ENCODE measurements at places on chromosomes 11 and 22.
A peak's percentile ranks its signal among the peaks of the same experiment; 100 is the strongest.

DNA sequence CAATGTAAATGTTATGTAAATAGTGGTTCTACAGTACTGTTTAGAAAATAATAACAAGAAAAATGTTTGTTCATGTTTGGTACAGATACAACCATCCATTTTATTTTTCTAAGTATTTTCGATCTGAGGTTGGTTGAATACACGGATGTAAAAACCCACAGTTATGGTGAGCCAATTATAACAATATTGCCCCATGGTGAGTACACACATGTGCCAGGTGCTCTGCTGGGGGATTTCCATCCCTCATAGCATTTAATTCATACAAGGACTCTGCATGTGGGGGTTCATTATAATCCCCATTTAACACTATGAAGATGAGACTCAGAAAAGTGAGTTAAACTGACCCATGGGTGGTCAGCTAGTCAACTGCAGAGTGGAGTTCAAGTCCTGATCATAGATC lies 23.3 kb upstream of the TTC28 start:
- no peak for DNase-seq

GRCh38 chr22:42262964-42263363 lies 7.5 kb downstream of the TCF20 start:
- DNase-seq = no peak

- no peak for DNase-seq
These were observed 133.5 kb downstream of the CACNA1I start for GRCh38 chr22:39703928-39704639.

DNA sequence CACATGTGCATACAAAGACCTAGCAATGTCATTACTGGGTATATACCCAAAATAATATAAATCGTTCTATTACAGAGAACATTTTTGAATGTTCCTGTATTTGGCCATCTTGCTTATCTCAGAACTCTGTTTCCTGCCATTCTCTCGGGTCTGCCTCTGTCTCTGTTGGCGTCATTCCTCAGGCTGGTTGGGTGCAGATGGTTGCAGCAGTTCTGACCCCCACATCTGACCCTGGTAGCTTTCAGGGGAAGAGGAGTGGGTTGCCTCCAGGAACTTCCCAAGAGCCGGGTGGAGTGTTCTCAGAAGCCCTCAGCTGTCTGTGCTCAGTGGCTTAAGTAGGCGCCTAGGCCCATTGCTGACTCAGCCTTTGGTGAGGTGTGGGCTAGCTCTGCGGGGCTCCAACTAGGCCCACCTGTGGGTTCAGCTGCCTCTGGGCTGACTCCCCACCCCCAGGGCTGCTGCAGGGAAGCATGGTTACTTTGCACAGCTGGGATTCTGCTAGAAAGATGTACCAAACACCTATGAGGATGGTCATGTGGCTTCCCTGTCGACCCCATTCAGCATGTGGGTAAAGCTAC lies 114.0 kb downstream of the TBC1D22A start:
- no peak for DNase-seq

DNA sequence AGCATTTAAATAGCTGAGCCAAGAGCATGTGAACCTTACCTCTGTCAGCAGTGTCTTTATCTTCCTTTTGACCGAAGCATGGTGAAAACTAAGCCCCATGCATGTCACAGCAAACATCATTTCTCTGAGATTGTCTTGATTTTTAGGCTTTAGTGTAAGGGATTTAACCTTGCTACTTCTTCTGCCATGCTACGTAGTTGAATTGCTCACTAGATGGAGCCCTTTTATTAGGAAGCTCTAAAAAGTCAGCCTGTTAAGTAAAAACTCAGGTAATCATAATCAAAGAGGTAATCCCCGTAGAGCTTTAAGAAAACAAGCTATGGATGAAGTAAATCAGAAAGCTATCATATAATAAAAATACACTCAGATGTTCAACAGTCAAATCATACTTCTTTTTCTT lies 149.5 kb downstream of the PGR start:
- no peak for DNase-seq

- peak; percentile 42 for DNase-seq
These were observed 336.8 kb downstream of the CADM1 start for GRCh38 chr11:115167456-115167855.

DNA sequence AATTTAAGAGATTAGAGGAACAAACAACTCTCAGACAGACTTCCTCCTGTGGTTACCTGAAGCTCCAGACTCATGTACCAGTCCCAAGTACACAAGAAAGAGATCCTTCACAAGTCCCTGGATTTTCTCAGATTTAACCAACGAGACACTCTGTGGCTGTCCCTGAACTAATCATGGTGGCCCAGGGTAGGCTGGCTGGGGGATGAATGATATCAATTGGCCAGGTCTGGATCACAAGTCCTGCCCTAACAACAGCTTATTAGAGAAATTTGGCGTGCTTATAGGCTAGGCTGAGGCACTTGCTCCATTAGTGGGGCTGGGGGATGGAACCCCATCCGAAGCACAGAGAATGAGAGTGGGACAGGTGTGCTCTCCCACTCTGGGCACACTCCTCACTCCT lies 22.1 kb downstream of the HEPHL1 start:
- no peak for DNase-seq

DNA sequence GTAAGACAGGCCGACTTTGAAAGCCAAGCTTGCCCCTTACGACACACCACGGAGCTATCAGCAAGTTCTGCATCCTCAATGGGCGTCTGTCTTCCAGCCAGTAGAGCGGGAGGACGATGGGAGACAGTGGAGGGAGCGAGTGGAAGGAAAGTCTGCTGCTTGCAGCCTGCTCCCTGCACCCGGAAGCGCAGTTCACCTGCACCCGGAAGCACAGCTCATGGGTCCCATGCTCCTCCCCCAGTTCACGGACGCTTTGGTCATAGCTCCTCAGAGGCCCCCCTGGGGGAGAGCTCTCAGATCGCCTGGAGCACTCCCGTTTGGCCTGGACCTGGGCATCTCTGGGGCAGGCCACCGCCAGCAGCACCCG lies 51.3 kb downstream of the FBLN1 start:
- DNase-seq = no peak

GRCh38 chr11:36265793-36266628 lies 23.2 kb downstream of the COMMD9 start:
- peak; percentile 56 for DNase-seq

GRCh38 chr11:32821917-32822560 lies 7.7 kb upstream of the PRRG4 start:
- DNase-seq = no peak

DNA sequence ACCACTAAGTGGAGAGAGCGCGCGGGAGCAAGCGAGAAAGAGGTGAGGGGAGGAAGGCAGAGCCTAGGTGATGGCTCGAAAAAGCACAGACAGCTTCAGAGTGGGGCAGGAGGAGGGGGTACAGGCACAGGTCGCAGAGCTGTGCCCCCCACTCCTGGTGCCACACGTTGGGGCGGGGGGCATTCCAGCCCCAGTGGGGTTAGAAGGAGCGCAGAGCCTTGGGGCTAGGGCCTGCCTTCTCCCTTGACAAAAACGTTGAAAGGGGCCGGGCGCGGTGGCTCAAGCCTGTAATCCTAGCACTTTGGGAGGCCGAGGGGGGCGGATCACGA lies 41.6 kb upstream of the ISX start:
- DNase-seq = no peak

- DNase-seq = no peak
These were observed 4.1 kb upstream of the CHRM1 start for GRCh38 chr11:62925308-62925707.

- DNase-seq = no peak
These were observed 74.9 kb upstream of the NARS2 start for GRCh38 chr11:78649361-78650215.

DNA sequence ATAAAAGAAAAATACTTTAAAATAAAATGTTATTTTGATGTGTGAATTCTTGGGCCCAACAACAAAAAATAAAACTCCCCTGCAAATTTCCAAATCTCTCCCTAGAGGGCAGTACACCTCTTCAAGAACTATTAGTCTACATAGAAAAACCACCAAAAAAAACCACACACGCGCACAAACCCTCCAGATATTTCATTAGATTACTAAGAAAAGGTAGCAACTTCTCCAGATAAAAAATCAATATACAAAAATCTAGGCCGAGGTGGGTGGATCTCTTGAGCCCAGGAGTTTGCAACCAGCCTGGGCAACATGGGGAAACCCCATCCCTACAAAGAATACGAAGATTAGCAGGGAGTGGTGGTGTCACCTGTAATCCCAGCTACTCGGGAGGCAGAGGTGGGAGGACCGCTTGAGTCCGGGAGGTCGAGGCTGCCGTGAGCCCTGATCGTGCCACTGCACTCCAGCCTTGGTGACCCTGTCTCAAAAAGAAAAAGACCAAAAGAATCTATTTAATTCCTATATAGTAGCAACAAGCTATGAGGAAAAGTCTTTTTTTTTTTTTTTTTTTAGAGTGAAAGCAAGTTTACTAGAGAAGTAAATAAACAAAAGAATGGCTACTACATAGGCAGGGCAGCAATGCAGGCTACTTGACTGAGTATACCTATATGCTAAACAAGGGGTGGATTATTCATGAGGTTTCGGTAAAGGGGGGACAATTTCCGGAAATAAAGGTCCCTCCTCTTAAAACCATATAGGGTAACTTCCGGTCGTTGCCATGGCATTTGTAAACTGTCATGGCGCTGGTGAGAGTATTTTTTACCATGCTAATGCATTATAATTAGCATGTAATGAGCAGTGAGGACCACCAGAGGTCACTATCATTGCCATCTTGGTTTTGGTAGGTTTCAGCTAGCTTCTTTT lies 13.1 kb downstream of the B3GNT6 start:
- peak; percentile 61 for DNase-seq

DNA sequence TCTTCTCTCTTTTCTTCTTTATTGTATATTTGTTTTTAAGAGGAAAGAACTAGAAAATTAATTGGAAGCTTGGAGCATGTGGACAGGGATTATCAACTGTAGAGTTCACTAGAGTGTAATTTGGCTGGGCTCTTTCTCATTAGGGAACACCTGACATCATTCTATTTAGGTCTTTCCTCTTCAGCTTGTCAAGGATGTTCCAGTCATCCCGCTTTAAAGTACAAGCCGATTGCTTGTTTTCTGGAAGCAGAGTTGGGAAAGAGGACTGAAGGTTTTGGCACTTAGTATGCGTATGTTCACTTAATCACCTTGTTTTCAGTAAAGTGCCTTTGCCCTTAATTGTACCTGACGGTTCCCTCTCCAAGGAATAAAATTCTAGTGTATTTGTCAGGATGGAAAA lies 111.6 kb downstream of the WNT11 start:
- no peak for DNase-seq

- no peak for DNase-seq
These were observed 29.8 kb upstream of the MSANTD2 start for GRCh38 chr11:124829986-124830385.
